Cortex of kidney (tissue), 1 donor: ENCODE measurements at places on chromosomes 13 and 19.

DNA sequence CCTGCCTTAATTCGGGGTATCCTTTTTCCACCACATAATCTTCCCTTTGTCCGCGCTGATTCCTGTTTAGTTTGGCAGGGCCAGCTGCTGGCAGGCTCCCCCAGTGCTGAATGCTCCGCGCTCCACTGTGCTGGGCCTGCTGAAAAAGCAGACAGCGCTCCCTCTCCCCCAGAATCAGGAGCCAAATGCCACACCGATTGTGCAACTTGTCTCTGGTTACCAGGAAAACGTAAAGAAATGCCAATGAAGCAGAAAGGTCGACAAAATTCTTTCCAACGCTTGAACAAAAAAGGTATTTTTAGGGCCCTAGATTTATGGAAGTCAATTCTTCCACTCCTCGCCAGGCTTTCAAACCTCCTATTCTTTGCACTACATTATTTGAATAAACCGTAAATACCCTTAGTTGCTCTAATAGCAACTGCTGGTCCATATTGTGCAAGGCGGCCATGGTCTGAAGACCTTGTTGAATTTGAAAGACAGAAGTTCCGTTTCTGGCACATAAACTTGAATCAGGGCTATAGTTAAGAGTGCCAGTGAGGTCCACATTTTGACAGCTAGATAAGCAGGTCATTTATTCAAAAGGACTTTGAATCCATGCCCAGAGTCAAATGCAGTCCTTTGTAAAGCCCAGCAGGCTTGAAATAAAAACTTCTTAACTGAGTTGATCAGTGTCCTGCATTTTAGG is 206.7 kb upstream of the RFC3 start:
- DNase-seq, result no peak

DNA sequence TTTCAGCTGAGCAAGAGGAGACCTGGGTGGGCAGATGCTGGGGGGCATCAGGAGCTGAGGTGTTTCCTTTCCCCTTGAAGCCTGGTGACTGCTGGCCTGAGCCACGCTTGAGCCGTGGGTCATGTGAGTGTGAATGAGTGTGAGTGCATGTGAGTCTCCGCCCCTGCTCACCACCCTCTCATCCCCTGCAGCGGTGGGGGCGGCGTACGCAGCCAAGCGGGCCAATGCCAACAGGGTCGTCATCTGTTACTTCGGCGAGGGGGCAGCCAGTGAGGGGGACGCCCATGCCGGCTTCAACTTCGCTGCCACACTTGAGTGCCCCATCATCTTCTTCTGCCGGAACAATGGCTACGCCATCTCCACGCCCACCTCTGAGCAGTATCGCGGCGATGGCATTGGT is 5.2 kb downstream of the B3GNT8 start:
- no peak for DNase-seq

- DNase-seq, result no peak
These were observed 113.9 kb downstream of the KCNRG start for GRCh38 chr13:50129081-50129705.

DNA sequence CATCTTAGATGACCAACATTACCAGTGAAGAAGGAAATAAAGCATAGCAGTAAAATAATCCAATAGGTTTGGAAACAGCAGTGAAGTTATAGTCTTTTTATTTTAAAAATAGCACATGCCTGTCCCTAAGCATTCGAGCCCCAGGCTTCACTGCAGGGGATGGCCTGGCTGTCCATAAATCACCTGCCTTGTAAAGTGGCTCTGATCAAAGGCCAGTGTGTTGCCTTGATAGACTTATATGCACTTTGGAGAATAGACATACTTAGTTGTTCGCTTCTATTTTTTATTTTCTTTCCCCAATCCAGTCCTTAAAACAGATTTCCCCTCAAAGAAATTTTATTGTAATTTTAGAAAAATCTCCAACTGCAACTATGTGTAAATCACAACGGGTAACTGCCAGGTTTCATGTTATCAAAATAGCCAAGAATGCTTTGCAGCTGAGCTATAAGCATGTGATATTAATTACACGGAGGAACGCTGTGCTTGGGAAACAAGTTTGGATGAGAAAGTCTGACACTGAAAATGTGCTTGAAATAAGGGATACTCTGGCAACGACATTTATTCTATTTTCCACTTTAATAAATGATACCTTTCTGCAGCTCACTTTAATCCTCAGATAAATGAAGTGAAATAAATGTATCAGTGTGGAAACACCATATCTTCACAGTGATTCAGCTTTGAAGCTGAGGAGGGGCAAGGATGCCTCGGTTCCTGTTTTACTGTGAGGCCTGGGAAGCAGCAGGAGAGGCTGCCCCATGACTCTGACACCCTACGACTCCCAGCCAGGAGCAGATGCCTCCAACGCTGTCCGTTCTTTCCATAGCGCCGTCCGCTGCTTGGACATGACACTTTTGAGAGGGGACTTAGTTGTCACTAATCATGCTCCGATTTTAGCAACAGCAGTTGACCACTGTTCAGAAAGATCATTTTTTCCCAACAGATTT is 5.5 kb upstream of the METTL21C start:
- no peak for DNase-seq

DNA sequence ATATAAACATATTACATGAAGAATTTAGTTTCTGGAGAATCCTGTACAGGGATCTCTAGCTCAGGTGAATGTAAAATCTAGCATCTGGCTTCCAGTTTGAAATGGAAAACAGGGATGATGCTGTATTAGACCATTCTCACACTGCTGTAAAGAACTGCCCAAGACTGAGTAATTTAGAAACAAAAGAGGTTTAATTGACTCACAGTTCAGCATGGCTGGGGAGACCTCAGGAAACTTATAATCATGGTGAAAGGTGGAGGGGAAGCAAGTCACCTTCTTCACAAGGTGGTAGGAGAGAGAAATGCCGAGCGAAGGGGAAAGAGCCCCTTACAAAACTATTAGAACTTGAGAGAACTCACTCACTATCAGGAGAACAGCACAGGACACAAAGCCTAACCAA is 17.0 kb upstream of the N4BP2L2 start:
- no peak for DNase-seq

- DNase-seq, result no peak
These were observed 277.1 kb downstream of the IRS2 start for GRCh38 chr13:109509154-109509900.

- DNase-seq, result no peak
These were observed 63.3 kb downstream of the DCLK1 start for GRCh38 chr13:36067746-36068381.

GRCh38 chr19:5824751-5825150 is 14.8 kb downstream of the FUT6 start:
- DNase-seq, result no peak

GRCh38 chr19:2429917-2430535 is 2.6 kb upstream of the TIMM13 start:
- DNase-seq, result no peak

- DNase-seq, result no peak
These were observed 194.0 kb downstream of the SHISA2 start for GRCh38 chr13:25857830-25858229.

DNA sequence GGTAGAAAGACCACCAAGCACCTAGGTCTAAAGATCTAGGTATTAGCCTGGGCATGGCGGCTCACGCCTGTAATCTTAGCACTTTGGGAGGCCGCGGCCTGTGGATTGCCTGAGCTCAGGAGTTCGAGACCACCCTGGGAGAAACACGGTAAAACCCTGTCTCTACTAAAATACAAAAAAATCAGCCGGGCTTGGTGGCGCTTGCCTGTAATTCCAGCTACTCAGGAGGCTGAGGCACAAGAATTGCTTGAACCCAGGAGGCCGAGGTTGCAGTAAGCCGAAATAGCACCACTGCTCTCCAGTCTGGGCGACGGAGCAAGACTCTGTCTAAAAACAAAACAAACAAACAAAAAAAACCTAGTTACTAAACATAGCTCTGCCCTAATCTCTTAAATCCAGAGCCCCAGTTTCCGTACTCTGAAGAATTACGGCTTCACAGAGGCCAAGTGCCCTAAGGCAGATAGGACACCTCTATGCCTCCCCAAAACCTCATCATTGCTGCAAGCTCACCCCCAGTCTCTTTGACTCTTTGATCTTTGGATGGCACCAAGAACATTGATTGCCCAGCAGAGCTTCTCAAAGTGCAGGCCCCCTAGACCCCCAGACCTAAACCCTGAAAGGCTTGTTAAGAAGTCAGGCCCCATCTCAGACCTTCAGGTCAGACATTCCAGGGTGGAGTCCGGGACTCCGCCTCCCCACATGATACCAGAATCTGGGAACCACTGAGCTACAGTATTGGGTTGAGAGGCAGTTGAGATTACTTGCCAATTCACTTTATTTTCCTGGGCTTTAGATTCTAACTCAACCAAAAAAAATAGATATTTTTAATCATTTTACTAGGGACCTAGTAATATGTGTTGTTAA is 2.8 kb downstream of the COL4A2 start:
- DNase-seq, result no peak

DNA sequence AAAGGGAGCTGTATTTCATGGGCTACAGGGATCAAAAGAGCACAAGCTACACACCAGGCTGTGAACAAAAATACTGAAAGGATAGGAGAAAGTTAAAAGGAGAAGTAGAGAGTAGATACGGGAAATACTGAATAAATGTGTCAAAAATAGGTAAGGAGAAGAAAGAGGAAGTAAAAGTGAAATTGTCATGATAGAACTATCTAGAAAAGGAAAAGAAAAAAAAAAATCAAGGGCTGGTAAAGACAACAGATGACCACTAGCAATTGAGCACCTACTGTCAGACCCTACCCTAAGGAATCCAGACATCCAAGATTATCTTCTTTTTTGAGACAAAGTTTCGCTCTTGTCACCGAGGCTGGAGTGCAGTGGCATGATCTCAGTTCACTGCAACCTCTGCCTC is 4.8 kb downstream of the RUBCNL start:
- DNase-seq, result no peak
